Breast epithelium (tissue), 4 donors: ENCODE measurements at places on chromosomes 2 and 18. TPM values are rescaled to one million over a fixed set of nuclear protein-coding genes. Genes with fewer than 3 reads are reported as not detected.
A peak's percentile ranks its signal among the peaks of the same experiment; 100 is the strongest.

DNA sequence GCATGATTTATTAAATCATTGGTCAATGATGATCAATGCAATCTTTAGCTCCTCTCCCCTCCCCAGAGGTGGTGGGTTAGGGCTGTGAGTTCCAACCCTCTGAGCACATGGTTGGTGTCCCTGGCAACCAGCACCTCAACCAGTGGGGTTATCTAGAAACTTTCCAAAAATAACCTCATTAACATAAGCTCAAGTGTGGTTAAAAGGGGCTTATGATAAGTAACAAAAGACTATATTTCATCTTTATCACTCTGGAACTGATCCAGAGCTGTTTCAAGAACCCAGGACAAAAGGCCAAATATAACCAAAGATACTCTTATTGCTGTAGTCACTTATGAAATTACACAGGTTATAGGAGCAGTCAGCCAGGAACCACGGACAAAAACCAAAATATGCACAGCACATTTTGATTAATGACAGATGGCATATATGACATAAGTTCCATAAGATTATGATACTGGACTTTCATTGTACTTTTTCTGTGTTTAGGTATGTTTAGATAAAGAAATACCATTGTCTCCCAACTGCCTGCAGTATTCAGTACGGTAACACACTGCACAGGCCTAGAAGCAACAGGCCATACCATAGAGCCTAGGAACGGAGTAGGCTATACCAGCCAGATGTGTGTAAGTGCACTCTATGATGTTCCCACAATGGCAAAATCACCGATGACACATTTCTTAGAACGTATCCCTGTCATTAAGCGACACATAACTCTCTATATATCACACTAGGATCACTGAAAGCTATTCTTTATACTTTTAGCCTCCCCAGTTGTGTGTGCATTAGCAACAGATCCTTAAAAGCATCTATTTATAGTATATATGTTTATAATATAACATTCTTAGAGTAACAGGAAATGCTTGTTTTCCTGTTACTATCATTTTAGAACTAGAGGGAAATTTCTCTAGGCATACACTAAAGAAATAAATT is 31.9 kb downstream of the KIDINS220 start:
- H3K4me1 ChIP-seq, result no peaks in the 10 kb centered on the region
- H3K27ac ChIP-seq, result no peak overlapping the region
- peaks cover 6% of the 10 kb centered on the region for H3K36me3 ChIP-seq
- H3K4me3 ChIP-seq, result no peak overlapping the region

- no peak for DNase-seq
- no peaks in the 10 kb centered on the region for H3K36me3 ChIP-seq
- no peaks in the 10 kb centered on the region for H3K4me1 ChIP-seq
Measured at GRCh38 chr2:72629062-72629461, 196.8 kb downstream of the EXOC6B start.

DNA sequence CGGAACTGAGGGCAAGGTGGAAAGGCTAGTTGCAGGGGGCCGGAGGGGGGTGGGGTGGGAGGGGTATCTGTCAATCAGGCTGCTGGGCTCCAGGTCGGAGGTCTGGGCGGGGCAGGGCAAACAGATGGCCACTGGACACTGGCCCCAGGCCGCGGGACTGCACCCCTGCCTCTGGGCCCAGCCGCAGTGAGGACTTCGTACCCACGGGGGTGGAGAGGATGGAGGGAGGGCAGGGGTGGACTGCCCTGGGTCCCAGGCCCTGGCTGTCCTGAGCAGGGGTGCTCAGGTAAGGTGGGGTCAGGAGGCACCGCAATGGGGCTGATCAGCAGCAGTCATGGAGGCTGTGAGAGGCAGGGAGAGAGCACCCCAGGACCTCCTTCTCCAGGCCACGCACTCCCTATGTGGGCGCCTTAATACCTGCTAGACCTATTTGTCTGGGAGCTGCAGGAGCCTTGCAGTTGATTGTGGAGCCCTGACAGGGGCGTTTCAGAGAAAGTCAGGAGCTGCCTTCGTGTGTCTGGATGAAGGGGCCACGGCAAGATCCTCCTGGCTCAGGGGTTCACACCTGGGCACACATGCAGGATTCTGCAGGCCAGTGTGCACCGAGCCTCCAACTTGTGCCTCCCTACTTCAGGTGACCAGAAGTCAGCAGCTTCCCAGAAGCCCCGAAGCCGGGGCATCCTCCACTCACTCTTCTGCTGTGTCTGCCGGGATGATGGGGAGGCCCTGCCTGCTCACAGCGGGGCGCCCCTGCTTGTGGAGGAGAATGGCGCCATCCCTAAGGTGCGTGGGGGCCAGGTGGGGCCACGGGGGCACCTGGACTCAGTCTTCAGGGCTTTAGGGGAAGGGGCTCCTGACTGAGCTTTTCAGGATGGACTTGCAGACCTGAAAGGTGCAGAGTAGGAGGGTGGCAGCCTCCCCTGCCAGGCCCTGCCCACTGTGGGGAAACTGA is 1.5 kb downstream of the CTDSP1 start:
- no peaks in the 10 kb centered on the region for H3K36me3 ChIP-seq
- DNase-seq, result no peak
- H3K27ac ChIP-seq, result peak overlapping the region; percentile 97
- no peaks in the 10 kb centered on the region for H3K27me3 ChIP-seq

DNA sequence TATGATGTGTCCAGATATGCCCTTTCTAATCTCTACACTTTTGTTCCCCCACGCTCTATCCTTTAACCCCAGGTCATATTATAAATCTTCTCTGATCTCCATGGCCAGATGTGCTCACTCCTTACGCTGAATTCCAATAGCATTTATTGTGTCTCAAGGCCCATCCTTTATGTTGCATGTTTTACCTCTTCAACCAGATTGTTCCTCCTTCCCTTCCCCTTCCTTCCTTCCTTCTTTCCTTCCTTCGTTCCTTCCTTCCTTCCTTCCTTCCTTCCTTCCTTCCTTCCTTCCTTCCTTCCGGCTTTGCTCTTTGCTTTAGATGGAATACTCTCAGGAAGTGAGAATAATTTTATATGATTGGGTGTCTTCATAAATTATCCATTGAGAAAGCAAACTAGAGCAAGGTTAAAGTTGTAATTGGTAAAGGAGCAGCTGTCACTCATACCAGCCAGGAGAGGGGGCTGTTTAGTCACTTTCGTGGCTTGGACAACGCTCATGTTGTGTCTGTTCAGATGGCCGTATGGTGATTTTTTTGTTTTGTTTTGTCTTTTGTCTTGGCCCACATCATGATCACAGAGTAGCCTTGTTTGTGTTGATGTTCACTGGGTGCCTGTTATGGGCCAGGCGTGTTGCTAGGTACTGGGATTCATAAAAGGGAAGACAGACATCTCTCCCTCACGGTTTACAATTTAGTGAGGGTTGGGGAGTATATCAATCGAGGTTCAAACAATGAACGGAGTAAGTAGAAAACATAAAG is 68.0 kb downstream of the DAW1 start:
- no peak for DNase-seq
- H3K36me3 ChIP-seq, result no peaks in the 10 kb centered on the region
- no peak overlapping the region for H3K27ac ChIP-seq
- H3K27me3 ChIP-seq, result no peaks in the 10 kb centered on the region
- no peak overlapping the region for H3K4me3 ChIP-seq
- H3K4me1 ChIP-seq, result no peaks in the 10 kb centered on the region

- DNase-seq, result peak; percentile 17
- no peak within 1 kb of the TSS for H3K27ac ChIP-seq
- H3K4me3 ChIP-seq, result peak within 1 kb of the TSS; percentile 43
- H3K27me3 ChIP-seq, result peaks cover 72% of the 10 kb centered on the region
- peaks cover 50% of the 10 kb centered on the region for H3K4me1 ChIP-seq
Measured at GRCh38 chr2:72147303-72147971, at the start of gene CYP26B1. Gene CYP26B1, minus strand, starts transcription at chr2:72147862. Its CDS starts 28 bp downstream, at chr2:72147834.

DNA sequence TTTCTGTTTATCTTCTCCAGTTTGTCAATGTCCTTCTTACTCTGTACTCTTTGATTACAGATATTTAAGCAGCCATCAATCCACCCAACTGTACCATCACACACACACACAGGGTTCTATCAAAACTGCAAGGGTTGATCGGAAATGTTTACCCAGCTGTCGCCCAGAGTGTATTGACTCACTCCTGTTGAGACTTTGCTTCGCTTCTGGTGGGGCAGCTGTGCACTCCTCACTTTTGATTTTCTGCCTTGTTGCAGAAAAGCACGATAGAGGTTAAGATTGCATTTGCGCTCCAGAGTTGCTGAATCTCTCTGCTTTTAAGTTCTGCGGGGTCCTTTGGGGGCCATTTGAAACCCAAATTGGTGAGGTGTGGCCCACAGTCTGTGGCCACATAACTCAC is 216.2 kb downstream of the SETBP1 start:
- no peak for DNase-seq
- H3K27me3 ChIP-seq, result no peaks in the 10 kb centered on the region
- no peak overlapping the region for H3K4me3 ChIP-seq

- H3K36me3 ChIP-seq, result no peaks in the 10 kb centered on the region
- DNase-seq, result no peak
- no peaks in the 10 kb centered on the region for H3K27me3 ChIP-seq
- no peak overlapping the region for H3K4me3 ChIP-seq
Measured at GRCh38 chr18:48931680-48932461, 18.9 kb downstream of the SMAD7 start.

DNA sequence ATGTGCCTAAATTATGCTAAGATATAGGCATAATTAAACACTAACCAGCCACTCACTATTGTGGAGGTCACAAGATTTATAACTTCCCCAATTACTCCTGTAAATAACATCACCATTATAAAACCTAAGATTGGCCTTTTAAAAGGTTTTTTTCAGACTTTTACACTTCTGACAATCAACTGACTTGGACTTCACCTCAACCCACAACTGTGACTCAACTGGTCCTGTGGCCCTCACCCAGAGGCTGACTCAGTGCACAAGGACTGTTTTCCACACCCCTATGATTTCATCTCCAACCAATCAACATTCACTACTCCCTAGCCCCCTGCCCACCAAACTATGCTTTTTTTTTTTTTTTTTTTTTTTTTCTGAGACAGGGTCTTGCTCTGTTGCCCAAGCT is 11.6 kb downstream of the TTR start:
- no peaks in the 10 kb centered on the region for H3K36me3 ChIP-seq
- H3K4me3 ChIP-seq, result no peak overlapping the region
- no peak overlapping the region for H3K27ac ChIP-seq
- no peaks in the 10 kb centered on the region for H3K4me1 ChIP-seq
- no peak for DNase-seq

DNA sequence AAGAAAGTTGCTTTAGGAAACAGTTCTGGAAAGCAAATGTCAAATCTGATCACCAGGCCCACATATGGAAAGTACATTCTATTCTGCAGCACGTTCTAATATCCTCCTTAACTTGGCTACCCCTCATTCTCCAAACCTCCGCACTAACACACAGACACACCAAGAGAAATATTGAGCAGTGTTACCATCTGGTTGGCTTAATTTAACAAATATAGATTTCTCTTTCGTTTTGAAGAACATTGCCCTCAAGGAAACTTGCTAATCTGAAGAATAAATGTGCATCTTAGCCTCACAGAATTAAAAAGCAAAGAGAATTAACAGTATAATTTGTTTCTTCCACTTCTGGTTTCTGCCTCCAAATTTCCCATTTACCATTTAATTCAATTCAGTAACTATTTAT is 72.8 kb upstream of the TTC39C start:
- no peaks in the 10 kb centered on the region for H3K27me3 ChIP-seq
- H3K36me3 ChIP-seq, result no peaks in the 10 kb centered on the region
- no peaks in the 10 kb centered on the region for H3K4me1 ChIP-seq
- H3K27ac ChIP-seq, result no peak overlapping the region
- H3K4me3 ChIP-seq, result no peak overlapping the region
- DNase-seq, result no peak

- H3K27ac ChIP-seq, result no peak overlapping the region
- H3K4me3 ChIP-seq, result no peak overlapping the region
- DNase-seq, result no peak
- no peaks in the 10 kb centered on the region for H3K4me1 ChIP-seq
Measured at GRCh38 chr2:53863538-53864227, 3.9 kb upstream of the GPR75 start.

DNA sequence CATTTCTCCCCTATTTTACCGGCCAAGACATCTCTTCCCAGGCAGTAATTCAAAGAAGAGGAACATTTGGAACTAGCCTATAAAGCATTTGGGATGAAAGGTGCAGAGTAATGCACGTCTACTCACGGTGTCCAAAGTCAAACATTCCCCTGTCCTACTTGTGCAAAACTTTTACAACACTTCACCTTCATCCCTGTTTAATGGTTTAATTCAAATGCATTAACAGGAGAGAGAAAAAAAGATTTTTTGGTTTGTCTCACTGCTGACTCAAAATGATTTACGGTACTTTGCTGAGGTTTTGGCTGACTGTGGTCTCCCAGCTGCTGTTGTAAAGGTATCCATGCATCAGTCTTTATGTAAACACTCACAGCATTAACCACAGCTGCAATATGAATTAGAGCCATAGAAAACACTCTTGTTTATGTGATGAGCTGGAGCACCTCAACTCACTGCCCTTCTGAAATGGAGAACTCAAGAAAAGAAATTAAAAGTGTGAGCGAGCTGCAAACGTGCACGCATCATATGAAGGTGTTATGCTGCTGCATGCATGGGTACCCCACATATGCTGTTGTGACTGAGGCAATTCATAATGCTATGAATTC is 220.5 kb downstream of the PIEZO2 start:
- no peak overlapping the region for H3K27ac ChIP-seq
- no peaks in the 10 kb centered on the region for H3K4me1 ChIP-seq
- H3K4me3 ChIP-seq, result no peak overlapping the region
- no peak for DNase-seq

DNA sequence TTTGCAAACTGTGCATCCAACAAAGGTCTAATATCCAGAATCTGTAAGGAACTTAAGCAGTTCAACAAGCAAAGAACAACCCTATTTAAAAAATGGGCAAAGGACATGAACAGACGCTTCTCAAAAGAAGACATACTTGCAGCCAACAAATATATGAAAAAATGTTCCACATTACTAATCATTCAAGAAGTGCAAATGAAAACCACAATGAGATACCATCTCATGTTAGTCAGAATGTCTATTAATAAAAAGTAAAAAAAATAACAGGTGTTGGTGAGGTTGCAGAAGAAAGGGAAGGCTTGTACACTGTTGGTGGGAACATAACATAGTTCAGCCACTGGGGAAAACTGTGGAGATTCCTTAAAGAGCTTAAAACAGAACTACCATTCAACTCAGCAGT is 126.2 kb downstream of the NAT8 start:
- no peak overlapping the region for H3K27ac ChIP-seq
- peaks cover 6% of the 10 kb centered on the region for H3K36me3 ChIP-seq
- no peaks in the 10 kb centered on the region for H3K4me1 ChIP-seq
- H3K4me3 ChIP-seq, result no peak overlapping the region
- DNase-seq, result no peak
- H3K27me3 ChIP-seq, result no peaks in the 10 kb centered on the region

GRCh38 chr18:323253-323622 is 55.4 kb upstream of the THOC1 start:
- DNase-seq, result no peak
- no peaks in the 10 kb centered on the region for H3K4me1 ChIP-seq
- H3K4me3 ChIP-seq, result no peak overlapping the region
- no peaks in the 10 kb centered on the region for H3K27me3 ChIP-seq

RPRM gene
- not detected for total RNA-seq

CBLN2 gene
- not detected for total RNA-seq

CD302 gene
- total RNA-seq, result 105 TPM

SERPINB11 gene
- not detected for total RNA-seq

DYNAP gene
- not detected for total RNA-seq
